ENCODE measurements at places on chromosomes 1 and 21.

GRCh38 chr21:25974964-25975363 lies 195.6 kb downstream of the APP start:
- DNase-seq: no peak

GRCh38 chr1:67680486-67680885 lies 4.5 kb upstream of the GADD45A start:
- DNase-seq: no peak

- DNase-seq: no peak
Observed at GRCh38 chr1:4367230-4367777, 287.1 kb upstream of the AJAP1 start.

DNA sequence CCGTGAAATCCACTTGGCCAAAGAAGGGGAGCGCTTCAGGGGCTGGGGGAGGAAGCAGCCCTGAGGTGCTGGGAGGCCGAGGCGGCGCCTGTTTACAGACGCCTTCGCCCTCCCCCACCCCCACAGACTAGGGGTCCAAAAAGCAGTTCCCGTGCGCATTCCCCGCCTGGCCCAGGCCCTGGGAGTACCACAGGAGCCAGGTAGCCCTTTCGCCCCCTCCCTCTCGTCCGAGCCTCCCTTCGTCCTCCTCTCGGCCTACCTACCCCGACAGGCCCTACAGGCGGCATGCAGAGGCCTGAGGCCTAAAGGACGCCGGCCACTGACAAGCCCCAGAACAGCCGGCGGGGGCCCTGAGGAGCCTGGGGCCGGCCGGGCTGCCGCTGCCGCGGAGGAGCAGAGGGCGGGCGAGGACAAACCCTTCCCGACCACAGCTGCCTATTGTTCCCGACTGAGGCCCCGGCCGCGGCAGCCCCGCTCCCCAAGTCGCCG lies 522 bp downstream of the RC3H1 start:
- peak; percentile 27 for DNase-seq

- DNase-seq: no peak
Observed at GRCh38 chr1:184836934-184837895, 82.6 kb upstream of the EDEM3 start.

DNA sequence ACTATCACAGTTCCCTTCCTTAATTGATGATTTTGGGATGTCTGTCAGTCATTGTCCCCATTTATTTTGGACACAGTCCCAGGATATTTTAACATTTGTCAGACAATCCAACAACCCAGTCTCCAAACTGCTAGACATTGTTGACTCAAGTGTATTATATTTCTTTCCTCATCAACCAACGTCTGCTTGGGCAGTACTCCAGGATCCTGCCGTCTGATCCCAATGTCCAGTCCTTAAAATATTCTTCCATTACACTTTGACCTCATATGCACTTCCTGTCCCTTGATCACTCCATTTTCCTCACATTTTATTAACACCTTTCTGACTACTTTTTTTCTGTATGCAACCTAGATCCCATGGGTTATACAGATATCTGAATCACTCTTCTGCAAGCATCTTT lies 39.8 kb upstream of the KIAA0040 start:
- DNase-seq: no peak

DNA sequence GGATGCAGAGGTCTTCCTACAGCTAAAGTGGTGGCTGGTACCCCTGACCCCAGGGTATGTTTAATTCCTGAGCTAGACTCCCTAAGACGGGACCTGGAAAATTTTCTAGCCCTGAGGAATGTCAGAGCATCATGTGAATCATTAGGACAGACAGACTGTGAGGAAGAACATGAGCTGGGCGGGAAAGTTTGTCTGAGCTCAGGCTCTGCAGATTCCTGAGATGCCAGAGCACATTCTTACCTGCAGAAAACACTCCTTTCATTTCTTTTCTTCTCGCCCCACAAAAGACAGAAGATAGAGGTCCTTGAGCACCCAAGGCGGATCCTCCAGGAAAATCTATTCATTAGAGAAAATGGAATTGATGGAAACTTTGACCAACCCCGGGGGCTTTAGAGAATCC lies 6.5 kb downstream of the CAPN2 start:
- DNase-seq: no peak

DNA sequence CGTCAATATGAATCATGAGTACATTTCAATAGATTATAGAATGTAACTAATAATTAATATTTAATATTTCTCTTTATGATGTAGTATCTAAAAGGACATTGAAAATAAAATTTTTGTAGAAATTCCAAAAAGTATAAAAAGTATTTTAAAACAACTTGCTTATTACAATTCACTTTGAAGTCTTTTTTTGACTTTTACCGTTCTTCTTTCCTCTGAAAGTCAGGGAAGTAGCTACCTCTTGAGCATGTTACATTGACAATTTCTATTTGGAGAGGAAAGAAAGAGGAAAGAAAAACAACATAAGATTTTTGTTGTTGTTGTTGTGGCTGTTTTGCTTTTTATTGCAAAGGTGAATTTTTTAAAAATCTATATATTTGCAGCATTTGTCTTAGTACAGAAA lies 1.3 kb downstream of the PTPRC start:
- no peak for DNase-seq

DNA sequence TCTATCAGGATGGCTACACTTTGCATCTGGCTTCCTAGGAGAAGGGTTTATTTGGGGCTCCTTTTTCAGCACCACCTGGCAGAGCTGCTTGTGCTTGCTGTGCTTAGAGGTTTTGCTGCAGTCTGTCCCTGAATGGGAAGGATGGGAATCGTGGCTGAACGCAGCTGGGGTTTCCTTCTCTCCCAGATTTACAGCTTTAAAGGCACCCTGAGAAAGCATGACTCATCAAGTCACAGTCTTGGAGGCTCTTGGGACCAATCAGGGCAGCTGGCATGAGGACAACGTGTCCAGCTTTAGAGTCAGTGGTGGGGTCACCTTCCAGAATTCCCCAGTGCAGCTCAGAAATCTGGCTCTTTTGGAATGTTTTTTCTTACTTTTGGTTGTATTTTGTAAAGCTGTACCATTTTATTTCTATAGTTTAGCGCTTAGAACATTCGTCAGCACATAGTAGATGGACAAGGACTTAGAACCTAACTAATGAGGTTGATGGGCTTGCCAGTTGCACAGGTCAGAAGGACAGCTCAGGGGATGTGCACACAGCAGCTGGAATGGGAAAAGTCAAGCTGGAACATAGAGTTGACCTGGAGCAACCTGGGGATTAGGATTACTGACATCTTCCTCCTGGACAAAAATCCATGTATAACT lies 222.6 kb downstream of the PRDM2 start:
- DNase-seq: no peak

DNA sequence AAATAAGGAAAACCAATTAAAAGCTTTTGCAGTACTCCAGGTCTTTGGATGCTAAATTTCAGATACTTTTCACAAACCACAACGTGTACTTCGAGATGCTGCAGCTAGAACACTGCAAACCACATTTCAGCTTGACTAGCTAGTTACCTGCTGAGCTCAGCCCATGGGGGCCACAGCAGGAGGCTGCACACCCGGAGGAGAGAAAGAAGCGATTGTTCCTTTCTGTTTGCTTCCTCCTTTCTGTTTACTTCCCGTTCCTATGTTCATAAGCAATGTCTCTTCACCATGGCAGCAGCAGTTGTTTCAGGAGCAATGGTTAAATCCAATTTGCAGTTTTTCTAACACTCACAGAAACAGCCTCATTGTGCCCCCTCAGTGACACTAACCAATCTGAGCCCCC lies 225.6 kb upstream of the FGGY start:
- DNase-seq: no peak

DNA sequence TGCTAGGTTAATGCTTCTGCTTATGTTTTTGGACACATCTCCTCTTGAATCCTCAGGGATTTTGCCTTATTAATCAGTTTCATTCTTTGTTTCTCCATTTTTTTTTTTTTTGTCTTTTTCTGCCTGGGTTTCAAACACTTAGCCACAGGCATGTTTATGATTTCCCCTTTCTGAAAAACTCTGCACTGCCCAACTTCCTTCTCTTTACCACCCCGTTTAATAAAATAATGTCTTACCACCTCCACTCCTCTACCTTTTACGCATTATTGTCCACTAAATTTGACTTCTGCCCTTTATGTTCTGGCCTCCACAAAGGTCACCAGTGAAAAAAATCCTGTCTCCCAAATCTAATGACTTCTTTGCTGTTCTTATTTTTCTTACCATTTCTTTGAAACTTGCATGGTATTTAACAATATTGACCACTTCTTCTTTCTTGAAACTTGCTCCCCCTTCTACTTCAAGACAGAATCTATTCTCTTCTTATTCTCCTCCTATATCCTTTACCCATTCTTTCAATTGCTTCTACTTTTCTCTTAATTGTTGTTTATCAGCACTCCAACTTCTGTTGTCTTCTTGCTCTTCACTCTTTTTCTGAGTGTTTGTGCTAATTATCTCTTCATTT lies 150.3 kb downstream of the TNFSF18 start:
- DNase-seq: no peak

DNA sequence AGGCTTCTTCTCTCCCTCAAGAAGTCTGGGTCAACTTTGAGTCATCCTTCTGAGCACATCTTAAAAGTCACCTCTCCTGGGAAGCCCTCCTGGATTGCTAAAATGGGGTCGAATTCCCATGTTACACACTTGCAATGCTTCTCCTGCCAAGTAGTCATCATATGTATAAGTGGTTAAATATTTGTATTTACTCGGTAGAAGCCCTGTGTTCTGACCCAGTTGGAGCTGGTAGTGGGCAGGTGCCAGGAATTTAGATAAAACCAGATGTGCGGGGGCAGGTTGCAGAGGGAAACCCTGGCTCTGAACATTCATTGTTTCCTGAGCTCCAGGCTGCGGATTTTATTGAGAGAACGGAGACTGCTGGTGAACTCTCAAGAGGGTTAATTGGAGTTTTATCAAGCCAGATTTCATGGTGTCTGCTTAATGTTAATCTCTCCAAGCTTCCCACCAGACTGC lies 52.8 kb upstream of the RPL11 start:
- DNase-seq: no peak

DNA sequence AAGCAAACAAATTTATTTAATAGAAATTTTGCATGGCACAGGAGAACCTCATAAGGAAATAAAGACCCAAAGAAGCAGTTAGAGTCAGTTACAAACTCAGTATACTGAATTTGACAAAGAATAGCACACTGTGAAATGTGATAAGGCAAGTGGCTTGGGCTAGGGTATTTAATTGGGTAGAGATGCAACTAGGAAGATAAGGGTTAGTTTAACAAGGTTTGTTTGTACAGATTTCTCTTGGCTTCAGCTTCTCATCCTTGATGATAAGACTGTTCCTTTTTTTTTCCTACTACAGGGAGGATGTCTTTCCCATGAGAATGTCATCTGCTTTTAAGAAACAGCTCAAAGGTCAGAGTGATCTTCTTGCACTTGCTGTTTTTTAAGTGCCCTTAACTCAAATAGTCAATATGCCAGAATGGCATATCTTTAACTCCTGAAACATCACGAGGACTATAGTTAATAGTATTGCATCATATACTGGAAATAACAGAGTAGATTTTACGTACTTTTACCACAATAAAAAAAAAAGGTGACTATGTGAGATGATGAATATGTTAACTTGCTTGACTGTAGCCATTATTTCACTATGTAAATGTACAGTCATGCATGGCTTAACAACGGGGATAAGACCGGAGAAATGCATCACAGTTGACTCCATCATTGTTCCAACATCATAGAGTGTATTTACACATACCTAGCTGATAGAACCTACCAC lies 9.2 kb upstream of the TRAF3IP3 start:
- no peak for DNase-seq

- no peak for DNase-seq
Observed at GRCh38 chr1:161491472-161491871, 13.8 kb upstream of the FCGR2A start.

DNA sequence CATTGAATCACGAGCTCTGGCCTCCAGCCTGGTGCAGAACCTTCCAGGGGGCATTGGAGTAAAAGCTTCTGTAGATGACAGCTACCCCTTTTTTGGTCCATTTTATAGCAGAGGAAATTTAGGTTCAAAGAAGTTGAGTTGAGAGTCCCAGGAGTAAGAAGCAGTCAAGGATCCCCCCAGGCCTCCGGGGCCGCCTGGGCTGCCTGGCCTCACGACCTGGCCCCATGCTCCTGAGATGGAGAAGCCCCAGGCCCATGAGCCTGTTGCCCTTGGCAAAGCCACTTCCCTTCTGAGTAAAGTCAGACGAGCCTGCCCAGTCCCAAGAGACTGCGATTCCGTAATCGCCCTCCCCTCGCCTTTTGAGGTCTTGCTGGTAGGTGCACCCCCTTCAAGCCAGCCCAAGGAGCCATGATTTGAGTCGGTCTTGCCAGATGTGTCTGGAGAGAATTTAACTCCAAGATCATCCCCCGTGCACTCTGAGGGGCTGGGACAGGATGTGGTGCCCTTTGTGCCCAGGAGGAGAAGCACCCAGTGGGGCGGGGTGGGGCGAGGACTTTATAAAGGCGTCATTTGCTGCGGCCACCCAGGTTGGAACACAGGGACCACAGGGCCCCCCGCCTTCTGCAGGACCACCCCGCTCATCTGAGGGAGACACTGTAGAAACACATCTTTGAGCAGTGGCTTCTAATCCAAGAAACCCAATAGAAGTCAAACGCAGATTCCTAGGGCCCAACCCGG lies 30.1 kb downstream of the PDE9A start:
- DNase-seq: no peak

DNA sequence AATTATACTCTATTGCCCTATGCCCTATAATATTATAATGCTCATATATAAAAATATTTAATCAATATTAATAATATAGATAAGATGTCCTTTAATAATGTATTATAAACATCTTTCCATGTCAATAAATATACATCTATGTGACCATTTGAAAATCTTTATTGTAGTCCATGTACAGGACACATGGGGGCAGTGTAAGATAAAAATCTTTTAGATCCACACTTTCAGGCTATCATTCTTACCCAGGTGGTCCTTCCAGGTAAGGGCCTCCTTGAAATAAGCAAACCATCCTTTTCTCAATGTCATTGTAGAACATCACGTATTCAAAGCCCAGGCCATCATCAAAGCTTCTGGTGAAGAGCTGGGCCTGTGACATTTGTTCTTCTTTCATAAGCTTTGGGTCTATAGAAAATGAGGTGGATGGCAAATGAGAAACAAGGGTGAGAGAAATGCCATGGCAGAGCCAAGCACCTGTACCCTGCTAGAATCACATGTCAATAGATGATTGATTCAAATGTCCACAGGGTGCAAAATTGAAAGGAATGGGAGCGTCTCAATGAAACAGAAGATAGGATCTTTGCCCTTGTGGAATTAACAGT lies 20.2 kb downstream of the THEM4 start:
- no peak for DNase-seq

GRCh38 chr1:955474-955873 lies 3.6 kb downstream of the NOC2L start:
- no peak for DNase-seq

Measured in T-helper 17 cell (primary cell).